CD4-positive, alpha-beta T cell treated with Interleukin-2 at 100 ng/mL for 4 hours (primary cell): ENCODE measurements at places on chromosomes 1 and 21.

- DNase-seq = peak; percentile 38
Observed at GRCh38 chr1:41366455-41367287, 5.4 kb downstream of the FOXO6 start.

GRCh38 chr21:43984905-43985689 is 27.0 kb upstream of the TRAPPC10 start:
- DNase-seq = no peak

GRCh38 chr1:35657851-35658250 is 16.5 kb upstream of the PSMB2 start:
- DNase-seq = no peak

- DNase-seq = no peak
Observed at GRCh38 chr1:29303201-29304024, 67.1 kb downstream of the PTPRU start.

DNA sequence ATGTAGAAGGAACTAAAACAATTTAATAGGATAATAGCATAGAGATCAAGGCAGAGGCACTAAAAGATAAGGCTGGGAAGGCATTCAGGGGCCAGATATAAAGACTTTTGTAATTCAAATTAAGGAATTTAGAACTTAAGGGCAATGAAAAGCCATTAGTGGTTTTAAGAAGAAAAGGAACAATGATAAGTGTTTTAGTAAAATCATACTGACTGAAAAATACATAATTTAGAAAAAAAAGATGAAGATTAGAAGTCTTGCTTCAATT is 14.1 kb upstream of the RGS2 start:
- DNase-seq = no peak

GRCh38 chr1:160607672-160608032 is 28.4 kb upstream of the CD84 start:
- no peak for DNase-seq

- DNase-seq = no peak
Observed at GRCh38 chr1:70945676-70946075, 101.9 kb downstream of the PTGER3 start.

- DNase-seq = no peak
Observed at GRCh38 chr1:27033043-27033746, 20.5 kb upstream of the TENT5B start.

GRCh38 chr1:178048883-178049282 is 45.0 kb upstream of the RASAL2 start:
- no peak for DNase-seq

DNA sequence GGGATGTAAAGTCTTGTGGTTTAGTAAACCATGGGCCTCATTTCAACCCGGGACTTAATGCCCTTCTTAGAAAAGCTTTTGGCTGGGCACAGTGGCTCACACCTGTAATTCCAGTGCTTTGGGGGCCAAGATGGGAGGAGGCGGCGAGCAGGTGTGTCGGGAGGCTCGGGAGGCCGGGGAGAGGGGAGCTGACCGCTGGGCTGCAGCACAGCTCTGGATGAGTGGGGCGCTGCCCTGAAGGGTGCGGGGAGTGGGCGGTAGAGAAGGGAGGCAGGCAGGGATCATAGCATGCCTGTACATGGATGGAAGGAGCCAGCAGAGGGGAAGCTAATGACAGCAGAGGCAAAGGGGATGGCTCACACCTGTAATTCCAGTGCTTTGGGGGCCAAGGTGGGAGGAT is 31.0 kb downstream of the LHX4 start:
- no peak for DNase-seq
